Keratinocyte (primary cell): ENCODE measurements at places on chromosomes 16 and 17.

- DNase-seq: no peak
Measured at GRCh38 chr16:77840673-77841501, 52.5 kb downstream of the VAT1L start.

- DNase-seq: no peak
Measured at GRCh38 chr17:2095536-2095910, 40.6 kb downstream of the HIC1 start.

DNA sequence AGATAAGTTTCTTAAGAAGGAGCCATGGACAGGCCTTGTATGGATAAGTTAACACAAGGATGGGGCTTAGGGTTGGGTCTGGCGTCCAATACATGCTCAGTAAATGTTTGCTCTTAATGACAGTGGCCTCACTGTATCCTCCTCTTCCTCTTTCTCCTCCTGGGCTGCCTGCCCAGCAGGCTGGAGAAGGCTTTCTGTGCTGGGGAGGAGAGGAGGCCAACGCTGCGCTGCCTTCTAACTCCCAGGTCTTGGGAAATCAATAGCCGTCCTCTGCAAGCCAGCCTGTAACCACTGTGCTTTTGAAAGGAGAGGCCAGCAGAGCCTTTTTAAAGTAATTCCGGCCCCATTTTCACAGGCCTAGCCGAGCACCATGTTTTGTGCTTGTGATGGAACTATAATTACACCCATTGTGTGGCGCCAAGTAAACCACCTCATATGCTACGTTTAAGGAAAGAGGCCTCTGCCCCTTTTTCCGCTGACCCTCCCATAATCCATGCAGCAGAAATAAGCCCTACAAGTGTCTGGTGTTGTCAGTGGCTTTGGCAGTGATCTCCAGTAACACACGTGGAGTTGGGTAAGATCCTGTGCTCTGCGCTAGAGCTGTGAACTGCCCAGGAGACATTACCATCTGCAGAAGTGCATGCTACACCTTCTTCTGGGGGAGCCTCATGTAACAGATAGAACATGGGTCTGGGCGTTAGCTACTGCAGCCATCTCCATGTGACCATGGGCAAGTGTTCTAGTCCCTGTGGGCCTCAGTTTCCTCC, 368.2 kb downstream of the SNX29 start:
- DNase-seq: no peak

DNA sequence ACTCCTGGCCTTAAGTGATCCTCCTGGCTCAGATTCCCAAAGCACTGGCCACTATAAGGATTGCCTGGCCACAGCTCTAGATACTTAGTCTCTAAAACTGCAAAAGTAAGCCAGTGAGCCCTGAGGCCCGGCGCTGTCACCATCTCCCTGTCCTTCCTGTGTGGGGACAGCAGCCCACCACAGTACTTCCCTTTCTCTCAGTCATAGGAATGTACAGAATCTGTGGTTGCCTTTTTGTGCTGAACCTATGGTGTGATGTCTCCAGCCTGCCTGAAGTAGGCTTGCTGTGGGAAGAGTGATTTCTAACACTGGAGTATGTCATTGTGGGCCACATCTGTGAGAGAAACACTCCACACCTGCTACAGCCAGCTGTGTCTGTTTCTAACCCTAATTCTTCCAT, 24.7 kb downstream of the NTAN1 start:
- DNase-seq: no peak

- DNase-seq: no peak
Measured at GRCh38 chr17:65054602-65055001, 1.9 kb downstream of the GNA13 start.

- DNase-seq: no peak
Measured at GRCh38 chr17:63809970-63810369, 17.3 kb upstream of the PSMC5 start.
